Uterus (tissue), 4 donors: ENCODE measurements at places on chromosomes 12 and 14.
A peak's percentile ranks its signal among the peaks of the same experiment; 100 is the strongest.

- DNase-seq = no peak
Measured at GRCh38 chr14:68603533-68604360, 189.1 kb downstream of the ZFP36L1 start.

- no peak for DNase-seq
Measured at GRCh38 chr14:50057331-50057730, 59.0 kb downstream of the VCPKMT start.

DNA sequence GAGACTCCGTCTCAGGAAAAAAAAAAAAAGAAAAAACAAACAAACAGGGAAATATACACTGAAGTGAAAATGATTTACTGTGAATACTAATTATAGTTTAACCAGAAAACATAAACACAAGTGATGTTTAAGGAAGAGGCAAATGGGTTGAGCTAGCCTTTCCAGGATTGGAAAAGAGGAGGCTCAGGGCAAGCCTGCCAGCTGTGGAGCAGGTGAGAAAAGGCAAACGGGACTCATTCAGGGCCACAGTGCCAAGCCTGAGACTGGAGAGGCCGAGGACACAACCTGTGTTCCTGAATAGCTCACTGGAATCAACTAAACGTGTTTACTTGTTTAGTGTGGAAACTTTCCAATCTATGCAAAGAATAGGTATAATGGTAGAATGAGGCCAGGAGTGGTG, 35.7 kb upstream of the MAPKAPK5 start:
- DNase-seq = no peak

DNA sequence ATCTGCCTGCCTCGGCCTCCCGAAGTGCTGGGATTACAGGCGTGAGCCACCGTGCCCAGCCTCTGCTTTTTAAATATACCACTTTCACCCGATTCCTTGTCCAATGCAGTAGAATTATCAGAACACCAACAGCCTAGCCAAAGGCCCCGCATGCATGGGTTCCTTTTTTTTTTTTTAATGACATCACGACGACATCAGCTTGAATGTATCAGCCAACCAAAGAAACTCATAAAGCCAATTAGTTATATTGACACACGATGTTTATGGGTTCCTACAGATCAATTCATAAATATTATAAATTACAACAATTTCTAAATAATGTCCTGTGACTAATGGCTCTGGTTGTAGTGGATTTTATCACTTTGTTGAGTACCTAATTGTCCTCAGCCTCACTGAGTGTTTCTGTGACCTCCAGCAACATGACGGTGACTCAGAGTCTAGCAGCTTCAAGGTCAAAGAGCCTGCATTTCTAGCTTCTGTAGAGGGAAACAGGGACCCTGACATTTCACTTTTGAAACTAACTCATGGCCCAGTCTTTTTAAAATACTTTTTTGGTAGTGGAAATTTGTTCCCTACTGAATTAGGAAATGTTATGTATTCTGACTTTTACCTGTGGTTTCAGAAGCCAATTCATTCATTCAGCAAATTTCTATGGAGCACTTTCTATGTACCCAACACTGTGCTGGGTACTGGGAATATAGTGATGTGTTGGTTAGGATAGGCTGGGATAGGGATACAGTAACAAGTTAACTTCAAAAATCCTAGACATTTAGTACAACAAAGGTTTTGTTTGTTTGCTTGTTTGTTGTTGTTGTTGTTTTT, 144.1 kb downstream of the SUDS3 start:
- no peak for DNase-seq

DNA sequence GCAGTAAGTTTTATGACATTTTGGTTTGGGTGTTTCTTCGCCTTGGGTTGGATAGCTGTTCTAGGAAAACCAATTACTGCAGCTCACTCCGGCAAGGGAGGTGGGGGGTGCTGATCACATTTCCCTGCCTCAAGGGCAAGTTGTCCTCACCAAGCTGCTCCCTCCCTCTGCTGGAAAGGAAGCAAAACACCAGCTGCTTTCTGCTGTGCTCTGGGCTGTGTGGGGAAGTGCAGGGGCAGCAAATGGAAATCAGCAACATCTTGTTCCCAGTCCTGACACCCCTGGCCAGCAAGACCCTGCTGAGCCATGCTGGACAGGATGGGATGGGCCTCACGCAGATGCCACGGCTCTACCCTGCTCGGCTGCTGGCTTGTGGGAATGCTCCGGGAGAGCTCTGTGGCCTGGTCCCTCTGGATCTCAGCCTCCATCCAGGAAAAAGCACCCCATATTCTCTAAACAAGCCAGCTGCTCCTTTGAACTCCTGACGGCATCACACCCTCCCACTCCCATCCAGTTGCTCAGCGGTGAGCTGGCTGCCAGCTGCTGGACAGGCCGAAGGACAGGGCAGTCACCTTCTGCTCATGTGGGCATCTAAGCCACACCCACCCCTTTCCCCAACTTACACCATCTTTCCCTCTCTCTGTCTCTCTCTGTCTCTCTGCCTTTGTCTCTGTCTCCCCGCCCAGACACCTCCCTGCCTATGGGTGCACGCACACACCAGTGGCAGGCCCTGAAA, 52.4 kb upstream of the EIF5 start:
- DNase-seq = peak; percentile 56
